ENCODE measurements at places on chromosomes 12 and 14. TPM values are rescaled to one million over a fixed set of nuclear protein-coding genes. Genes with fewer than 3 reads are reported as not detected.

- H3K4me3 ChIP-seq: no peak overlapping the region
- peaks cover 12% of the 10 kb centered on the region for H3K27me3 ChIP-seq
- no peaks in the 10 kb centered on the region for H3K36me3 ChIP-seq
Observed at GRCh38 chr12:19039515-19039914, 90.0 kb upstream of the PLEKHA5 start.

DNA sequence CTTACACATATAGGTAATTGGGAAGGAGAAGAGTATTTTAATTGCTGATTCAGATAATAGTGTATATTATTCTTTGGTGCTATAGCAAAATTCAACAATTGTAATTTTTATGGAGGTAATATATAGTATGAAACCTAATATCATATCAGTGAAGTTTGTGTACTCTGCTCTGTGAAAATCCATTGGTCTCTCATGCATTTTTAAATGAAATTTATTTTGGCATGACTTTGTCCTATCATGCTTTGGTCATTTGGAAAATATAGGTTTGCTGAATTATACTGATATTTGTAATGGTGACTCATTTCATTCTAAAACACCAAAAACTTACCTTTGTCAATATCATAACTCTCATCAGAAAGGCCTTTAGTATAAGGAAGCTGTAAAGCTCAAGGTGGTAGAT lies 962.0 kb upstream of the NOVA1 start:
- H3K36me3 ChIP-seq: no peaks in the 10 kb centered on the region
- H3K27me3 ChIP-seq: no peaks in the 10 kb centered on the region
- no peak overlapping the region for H3K4me3 ChIP-seq
- DNase-seq: no peak
- no peak overlapping the region for H3K27ac ChIP-seq
- H3K4me1 ChIP-seq: no peaks in the 10 kb centered on the region

- no peaks in the 10 kb centered on the region for H3K4me1 ChIP-seq
- no peaks in the 10 kb centered on the region for H3K36me3 ChIP-seq
- H3K27ac ChIP-seq: no peak overlapping the region
- no peak overlapping the region for H3K4me3 ChIP-seq
- no peak for DNase-seq
Observed at GRCh38 chr12:55847603-55848291, 5.0 kb upstream of the MMP19 start.

DNA sequence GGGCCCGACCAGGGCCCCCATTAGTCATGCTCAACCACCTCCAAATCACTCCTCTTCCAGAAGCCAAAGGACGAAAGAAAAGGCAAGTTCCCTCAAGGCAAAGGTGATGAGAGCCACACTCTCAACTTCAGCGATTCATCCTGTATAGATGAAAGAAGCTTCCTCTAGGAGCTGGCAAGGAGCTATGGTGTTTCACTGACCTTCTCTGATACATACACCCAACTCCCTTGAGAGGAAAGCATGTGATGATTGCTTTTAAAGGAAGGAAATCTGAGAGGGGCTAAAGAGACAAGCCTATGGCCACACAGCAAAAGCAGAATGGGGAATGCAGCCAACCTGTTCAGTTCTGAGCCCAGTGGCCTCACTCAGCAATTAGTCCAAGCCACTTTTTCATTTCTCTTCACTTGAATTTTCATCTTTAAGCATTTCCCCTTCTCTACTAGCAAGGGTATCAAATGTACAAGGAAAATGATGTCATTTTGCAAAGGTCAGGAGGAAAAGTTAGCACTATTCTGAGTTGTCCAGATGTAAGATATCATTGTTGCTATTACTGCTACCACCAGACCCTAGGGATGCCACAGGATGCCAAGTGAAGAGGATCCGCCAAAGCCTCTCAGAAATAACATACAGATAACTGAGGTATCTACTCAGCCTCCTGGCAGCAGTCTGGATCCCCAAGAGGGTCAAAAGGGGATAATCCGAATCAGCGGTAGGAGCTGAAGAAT lies 82.5 kb downstream of the MAP3K9 start:
- H3K4me3 ChIP-seq: no peak overlapping the region
- DNase-seq: no peak
- H3K36me3 ChIP-seq: peaks cover 13% of the 10 kb centered on the region
- H3K27me3 ChIP-seq: no peaks in the 10 kb centered on the region

DNA sequence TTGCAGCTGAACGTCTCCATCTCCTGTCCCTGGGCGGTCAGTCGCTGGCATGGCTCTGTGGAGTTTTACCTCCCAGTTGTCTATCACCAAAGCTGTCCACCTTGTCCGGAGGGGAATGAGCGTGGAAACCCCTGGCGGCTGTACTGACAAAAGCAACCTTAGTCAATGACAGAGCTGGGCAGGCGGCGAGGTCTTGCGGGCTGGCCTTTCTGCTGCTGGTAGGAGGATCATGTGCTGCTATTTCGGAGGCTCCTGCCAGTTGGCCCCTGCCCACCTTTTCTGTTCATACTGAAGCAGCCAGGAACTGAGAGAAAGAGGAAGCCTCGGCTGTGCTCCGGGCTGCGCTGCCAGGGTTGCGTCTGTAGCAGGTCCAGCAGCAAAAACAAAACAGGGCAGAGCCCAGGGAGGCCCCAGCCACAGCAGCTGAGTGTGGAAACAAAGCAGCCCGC lies 57.7 kb downstream of the HMGA2 start:
- H3K36me3 ChIP-seq: no peaks in the 10 kb centered on the region
- H3K4me3 ChIP-seq: no peak overlapping the region
- H3K27ac ChIP-seq: no peak overlapping the region
- H3K27me3 ChIP-seq: peaks cover 55% of the 10 kb centered on the region

- H3K4me3 ChIP-seq: peak overlapping the region; percentile 67
- H3K36me3 ChIP-seq: peaks cover 9% of the 10 kb centered on the region
- peaks cover 48% of the 10 kb centered on the region for H3K4me1 ChIP-seq
Observed at GRCh38 chr12:113230315-113231234, 9.3 kb downstream of the TPCN1 start.

DNA sequence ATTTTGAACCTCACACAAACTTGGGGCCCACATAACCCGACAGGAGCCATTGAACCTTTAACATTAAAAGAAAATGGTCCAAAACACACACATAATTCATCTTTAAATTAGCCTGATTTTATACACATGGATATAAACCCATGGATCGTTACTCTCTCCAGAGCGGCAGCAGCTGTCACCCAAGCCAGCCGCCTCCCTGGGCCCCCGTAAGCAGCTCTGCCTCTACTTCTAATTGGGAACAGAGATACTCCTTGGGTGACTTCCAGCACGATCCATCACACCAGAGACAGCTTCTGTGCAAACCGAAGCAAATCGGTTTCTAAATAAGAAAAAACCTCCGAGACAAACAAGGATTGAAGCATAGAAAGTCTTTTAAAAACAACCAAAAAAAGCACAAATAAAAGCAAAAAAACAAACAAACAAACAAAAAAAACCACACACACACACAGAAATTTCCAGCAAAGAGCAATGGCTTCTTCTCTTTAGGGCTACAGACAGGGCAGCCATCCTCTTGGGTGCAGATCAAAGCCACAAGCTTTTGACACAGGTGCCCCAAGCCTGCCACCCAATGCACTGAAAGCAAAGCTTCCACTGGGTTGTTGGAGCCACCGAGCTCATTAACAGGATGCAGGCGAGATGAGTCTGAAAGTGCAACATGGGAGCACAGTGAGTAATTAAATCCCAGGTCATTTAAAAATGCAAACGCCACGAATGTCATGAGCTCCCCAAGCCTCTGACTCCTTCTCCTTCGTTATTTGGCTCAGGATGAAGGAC lies 156.9 kb downstream of the DPF3 start:
- H3K4me3 ChIP-seq: no peak overlapping the region
- DNase-seq: no peak

- H3K4me3 ChIP-seq: no peak overlapping the region
- H3K27me3 ChIP-seq: no peaks in the 10 kb centered on the region
- DNase-seq: no peak
- no peak overlapping the region for H3K27ac ChIP-seq
- H3K36me3 ChIP-seq: no peaks in the 10 kb centered on the region
Observed at GRCh38 chr12:26869908-26870459, 37.0 kb upstream of the ITPR2 start.

Gene TAS2R10
- total RNA-seq: 1.3 TPM

Gene AGAP2
- total RNA-seq: 58.8 TPM

Gene LRTM2
- not detected for total RNA-seq

Gene AICDA
- not detected for total RNA-seq
